Activated CD4-positive, alpha-beta memory T cell treated with anti-CD3 and anti-CD28 coated beads, Interleukin-2, amount 10 ng/mL, durations not matched to agents 7 days and 5 days (primary cell): ENCODE measurements at places on chromosomes 2 and 18.

GRCh38 chr18:23377669-23378301, 75.3 kb upstream of the RIOK3 start:
- no peak for DNase-seq

DNA sequence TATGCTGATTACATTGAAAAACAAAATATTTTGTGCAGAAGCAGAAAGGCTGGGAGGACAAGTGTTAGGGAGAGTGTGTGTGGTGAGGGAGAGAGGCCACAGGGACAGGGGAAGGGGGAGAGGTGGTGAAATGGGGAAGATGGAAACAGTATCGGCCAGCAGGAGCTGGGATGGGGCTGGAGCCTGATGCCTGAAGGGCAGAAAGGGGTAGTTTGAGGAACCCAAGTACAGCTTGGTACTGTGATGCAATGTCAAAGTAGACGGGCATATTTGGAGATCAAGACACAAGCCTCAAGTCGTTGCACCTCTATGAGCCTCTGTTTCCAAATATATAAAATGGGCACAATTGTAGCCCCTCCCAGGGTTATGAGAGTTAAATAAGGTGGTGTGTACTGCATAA, 152.1 kb downstream of the LPIN1 start:
- DNase-seq = no peak

DNA sequence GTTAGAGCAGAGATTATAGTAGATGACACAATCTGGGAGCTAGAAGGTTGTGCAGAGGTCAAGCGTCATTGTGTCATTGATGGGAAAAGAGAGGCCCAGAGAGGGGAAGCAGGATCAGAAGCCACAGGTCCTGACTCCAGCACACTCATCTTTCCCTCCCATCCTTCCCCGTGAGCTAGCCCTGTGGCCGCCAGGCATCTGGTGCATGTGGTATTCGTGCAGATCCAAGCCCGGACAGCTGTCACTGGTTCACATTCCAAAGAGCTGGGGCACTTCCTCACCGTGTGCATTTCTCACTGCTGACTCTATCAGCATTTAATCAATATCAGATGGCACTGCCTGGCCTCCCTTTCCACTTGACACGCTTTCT, 94.1 kb upstream of the THOC1 start:
- no peak for DNase-seq

- DNase-seq = peak; percentile 27
These were observed 344.6 kb upstream of the CHAC2 start for GRCh38 chr2:53422979-53423378.

DNA sequence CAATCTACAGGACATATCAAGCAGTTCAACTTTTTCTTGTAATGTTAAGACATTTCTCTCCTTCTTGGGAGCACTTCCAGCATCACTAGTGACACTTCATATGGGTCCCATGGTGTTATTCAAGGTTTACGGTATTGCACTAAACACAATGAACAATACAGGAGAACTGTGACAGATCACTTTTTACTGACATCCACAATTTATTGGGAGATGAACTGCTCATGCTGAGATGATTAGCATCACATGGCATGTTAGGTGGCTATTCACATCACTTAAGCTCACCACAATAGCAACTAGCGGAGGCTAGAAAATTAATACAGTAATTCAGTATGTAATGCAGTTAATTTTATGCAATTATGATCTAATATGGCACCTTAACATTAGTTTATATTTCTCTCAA, 264.4 kb downstream of the ERBB4 start:
- no peak for DNase-seq

DNA sequence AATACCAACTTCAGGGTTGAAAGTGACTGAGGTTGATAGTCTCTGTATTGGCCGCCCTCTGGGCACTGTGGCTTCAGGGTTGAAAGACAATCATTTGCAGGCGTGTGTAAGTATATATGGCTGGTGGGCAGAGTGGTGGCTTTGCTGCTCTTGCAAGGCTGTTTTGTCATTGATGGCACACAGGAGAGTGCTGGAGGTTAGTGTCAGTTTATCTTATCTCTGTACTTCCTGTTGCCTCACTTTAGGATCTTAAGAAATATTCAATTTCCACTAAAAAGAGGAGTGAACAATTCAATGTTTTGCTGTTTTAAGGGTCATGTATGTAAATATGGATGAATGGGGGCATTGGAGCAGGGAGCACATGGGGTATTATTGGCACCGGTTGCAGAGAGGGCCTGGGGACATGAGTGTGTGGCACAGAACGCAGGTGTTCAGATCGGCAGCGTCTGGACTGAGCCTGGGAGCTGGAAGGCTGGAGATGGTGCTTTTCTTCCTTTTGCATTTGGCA, 51.5 kb downstream of the NCK2 start:
- peak; percentile 70 for DNase-seq

DNA sequence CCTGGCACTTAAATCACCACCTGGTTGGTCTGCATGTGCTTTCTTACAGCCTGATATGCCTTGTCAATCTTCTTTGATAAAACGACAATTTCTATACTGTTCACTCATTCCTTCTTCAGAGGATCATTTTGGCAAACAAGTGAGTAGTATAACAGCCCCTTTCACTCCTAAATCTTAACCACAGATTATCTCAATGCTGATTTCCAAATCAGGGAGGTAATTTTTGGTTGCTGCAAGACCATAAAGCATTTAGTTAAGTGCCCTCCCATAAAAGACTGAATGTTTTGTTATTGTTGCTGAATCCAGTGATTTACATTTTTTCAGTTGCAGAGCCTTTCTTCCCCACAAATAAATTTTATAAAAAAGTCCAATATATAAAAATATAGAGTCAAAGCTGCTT, 129.2 kb upstream of the CYP26B1 start:
- DNase-seq = no peak

- DNase-seq = no peak
These were observed 136.4 kb downstream of the ZNF407 start for GRCh38 chr18:74734013-74734444.

- DNase-seq = no peak
These were observed 107.3 kb upstream of the MGAT5 start for GRCh38 chr2:134146620-134147019.

DNA sequence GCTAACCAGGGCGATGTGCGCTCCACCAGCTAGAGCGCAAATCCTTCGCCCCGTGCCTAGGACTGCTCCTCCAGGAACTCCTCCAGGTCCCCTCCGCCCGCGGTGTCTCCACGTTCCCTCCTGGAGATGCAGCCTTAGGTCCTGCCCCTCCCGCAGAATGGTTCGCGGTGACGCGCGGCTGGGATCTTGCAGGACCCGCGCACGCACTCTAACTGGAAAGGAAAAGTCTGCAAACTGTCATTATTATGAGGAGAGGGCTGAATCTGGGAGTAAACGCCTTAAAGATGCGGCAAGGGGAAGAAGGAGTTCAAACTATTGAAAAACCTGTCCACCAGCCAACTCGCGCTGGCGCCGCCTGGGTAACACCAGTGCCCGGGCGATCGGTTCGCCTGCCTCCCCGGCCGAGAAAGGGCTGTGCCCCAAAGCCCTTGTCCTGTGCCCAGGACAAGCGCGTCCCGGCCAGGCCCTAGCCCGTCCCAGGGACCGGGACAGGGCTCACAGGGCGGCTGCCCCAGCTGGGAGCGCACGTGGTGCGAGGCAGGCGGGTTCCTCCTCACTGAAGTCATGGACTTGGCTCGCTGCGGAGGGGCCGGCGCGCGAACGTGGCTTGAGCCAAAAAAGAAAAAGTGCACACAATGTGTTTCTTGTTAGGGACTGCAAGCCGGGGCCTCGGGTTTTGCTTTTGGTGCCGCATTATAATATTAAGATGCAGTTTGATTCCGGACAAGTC, 5.5 kb upstream of the ID2 start:
- DNase-seq = no peak

DNA sequence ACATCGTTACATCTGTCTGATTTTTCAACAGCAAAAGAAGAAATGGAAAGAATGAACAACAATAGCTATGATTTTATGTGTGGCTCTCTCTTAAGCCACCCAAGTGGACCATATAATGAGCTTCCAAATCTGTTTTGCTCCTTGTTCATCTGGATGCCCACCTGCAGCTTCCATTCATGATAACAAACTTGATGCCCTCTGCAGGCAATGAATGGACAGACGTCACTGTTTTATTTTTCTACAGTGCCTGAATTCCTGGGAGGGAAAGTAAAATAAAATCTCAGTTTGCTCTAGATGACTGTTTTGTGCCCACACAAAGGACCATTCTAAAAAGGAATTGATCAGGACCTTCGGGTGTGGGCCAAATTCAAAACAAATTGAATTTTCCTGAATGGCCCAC, 5.0 kb downstream of the MREG start:
- DNase-seq = no peak

DNA sequence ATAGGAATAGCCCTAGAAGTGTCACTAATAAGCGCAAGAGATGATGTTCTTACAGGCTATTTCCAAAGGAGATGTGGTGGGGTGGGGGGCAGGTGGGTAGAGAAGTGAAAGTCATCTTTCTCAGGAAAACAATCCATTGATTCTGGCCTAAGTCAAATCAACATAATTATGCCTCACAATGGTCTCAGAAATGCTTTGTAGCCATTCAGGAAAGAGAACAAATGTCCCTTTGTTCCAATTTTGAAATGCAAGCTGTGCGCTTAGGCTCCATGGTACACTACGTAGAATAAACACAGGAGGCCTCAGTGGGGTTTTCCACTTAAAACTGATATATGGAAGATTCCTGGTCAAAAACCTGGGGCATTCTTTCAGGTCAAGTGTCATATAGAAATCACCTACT, 529.9 kb upstream of the KLHL29 start:
- DNase-seq = no peak

GRCh38 chr2:49780949-49781348, 626.6 kb upstream of the FSHR start:
- DNase-seq = no peak

DNA sequence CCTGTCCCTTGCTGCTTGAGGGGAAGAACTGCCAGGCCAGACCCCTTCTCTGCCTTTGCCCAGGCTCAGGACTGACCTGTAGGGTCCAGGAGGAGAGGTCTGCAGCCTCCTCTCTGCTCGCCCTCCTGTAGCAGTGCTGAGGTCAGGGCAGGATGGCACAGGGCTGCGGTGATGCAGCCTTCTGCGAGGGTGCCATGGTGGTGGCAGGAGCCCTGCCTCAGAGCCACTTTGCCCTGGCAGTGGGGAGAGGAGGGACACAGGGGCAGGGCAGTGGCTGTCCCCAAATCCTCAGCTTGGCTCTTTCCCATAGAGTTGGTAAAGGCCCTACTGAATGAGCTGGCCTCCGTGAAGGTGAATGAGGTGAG, 884 bp downstream of the PROM2 start:
- DNase-seq = no peak

DNA sequence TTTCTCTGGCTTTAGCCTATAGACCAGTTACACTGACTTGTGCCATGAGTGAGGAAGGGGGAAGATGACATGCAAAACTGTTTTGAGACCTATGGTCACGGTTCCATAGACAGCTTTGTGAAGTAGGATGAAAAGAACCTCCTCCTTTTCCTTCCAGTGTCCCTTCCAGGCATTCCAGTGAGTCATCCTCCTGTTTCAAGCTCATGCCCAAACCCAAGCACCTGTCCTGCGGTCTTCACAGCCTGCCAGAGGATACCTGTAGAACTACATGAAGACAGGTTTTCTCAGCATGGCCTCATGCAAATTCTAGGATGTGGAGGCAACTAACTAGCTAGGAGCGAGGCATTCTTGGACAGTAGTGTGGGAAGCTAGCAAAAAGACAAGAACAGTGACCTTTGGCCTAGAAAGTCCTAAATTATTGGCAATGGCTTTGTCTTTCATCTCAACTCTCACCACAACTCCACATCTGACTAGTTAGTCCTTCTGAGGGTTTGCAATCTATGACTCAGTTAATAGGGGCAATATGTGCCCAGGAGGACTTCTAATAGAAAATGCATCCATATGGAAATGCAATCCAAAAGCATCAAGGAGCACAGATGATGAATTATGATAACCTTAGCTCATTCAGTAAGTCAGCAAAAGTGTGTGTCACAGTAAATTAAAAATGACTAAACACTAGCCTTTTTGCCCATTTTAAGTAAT, 154.7 kb downstream of the RBM43 start:
- no peak for DNase-seq

- no peak for DNase-seq
These were observed 340.1 kb downstream of the EIPR1 start for GRCh38 chr2:3037196-3038194.

DNA sequence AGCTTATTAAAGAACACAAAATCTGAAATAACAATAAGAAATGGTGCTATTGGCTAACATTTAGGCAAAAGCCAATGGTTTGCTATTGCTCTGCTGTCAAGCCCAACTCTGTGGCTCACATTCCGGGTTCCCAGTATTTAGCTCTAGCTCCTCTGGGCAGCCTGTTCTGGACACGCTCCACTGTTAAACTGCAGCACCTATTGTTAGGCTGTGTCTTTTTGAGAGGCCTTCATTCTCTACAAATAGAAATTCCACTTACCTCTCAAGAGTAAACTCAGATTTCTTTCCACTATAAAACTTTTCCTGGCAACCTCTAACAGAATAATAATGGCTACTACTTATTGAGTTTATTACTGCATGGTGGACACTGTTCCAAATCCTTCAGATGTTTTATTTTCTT, 3.7 kb upstream of the KLHL14 start:
- no peak for DNase-seq

DNA sequence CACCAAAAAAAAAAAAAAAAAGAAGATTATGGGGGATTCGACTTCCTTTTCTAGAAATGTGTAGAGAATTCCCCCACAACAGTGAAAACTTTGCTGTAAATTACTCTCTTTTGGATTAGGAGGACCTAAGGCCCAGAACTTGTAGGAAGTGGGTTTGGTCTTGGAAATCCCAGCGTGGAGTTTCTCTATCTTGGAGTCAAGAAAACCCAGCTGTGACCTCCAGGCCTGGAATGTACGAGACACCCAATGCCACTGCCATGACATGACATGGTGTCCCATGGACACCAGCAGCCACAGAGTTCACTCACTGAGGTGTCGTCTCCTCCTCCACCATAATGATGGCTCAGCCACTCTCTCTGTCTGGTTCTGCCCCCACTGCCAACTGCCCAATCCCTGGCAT, 202.3 kb downstream of the ALPK2 start:
- DNase-seq = no peak

DNA sequence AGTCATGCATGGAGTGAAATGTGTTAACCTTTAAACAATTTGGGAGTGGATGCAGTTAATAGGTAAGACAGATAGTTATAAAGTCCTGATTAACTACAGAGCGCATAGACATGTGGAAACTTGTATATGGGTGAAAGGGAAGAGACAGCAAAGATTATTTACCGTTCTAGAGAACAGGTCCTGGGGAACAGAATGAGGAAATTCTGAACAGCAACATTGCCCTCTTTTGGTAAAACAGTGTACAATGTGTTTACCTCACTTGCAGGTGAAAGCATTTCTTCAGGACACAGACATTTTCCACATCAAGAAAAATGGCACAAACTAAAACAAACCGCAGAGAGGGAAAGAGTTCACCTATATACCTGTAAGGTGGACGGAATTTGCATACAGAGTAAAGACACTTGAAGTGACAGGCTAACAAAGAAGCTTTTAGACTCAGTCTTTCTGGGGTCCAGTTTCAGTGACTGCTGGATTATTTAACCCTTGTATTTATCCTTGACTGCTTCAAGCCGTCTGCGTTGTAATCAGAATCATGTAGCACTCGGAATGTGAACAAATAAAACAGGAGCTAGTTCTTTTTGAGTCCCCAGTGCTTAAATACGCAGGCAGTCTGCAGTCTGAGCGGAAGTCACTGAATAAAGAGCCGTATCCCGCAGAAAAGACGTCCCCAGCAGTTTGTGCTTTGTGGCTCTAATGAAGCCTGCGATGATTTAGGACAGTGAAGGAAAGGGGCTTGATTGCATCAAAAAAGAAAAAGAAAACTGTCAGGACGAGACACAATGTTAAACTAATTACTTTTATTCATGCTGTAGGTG, 364.8 kb upstream of the GALNT5 start:
- no peak for DNase-seq

- no peak for DNase-seq
These were observed 36.7 kb downstream of the DYNC1I2 start for GRCh38 chr2:171723716-171724683.
